ENCODE measurements at places on chromosomes 2 and 18.

DNA sequence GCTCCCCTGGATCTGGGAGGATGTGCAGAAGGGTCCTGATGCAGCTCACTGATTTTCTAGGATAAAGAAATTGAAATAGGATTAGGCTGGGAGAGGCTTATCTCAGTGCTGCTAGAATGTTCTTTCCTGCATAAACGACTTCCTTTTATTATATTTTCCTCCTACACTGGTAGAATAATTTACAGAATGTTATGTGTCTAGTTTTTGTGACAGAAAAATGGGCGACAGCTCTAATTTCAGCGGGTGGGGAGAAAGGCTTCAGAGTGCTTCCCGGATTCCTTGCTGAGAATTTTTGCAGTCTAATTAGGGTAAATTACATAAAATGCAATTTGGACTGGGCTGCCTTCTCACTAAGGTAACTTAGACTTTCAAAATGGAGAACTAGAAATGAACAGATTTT lies 66.2 kb downstream of the SKA1 start:
- no peak for DNase-seq

- no peak for DNase-seq
Observed at GRCh38 chr2:64615844-64616536, 37.7 kb downstream of the SERTAD2 start.

GRCh38 chr18:12531749-12532148 lies 124.0 kb downstream of the PRELID3A start:
- no peak for DNase-seq

DNA sequence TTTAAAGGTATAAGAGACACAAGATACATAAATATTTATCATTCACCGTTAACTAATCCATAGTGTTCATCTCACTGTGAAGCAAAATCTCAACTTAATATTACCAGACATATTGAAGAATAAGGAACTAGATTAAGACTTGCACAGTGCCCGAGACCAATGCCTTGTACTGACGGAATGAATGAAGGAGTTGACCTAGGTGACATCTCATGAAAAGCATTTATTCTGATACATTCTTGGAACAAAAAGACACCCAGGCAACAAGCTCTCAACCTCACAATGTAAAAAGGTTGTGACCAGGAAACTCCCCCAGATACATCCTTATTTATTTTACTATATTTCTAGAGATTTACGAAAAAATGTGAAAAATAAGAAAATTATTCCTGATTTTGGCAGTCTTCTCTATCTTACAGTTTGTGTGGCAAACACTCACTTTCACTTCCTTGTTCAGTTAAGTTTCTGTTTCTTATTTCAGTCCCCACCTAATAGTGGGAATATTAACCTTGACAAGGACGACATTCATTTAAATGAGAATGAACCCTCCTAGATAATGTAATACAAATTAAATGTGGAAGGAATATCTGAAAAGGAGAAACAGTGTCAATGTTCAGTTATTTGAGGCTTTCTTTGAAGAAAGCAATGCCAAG lies 28.4 kb downstream of the M1AP start:
- DNase-seq = no peak

DNA sequence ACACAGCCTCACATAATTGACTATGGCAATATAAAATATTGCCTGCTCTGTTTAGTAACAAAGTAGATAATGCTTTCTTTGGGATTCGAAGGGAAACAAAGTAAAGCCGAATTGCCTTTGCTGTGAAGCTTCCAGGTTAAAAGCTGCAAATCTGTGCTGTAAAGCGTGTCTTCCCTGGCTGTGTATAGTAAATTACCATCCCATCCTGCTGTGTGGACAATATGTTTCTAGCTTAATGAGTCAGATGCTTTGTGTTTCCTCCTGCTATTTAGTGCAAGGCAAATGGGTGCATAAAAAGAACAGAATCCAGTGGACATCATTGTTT lies 265.1 kb downstream of the SOCS6 start:
- DNase-seq = no peak

- peak; percentile 26 for DNase-seq
Observed at GRCh38 chr2:98269274-98269673, 77.0 kb upstream of the CNGA3 start.

- no peak for DNase-seq
Observed at GRCh38 chr2:71801556-71801955, 346.1 kb downstream of the CYP26B1 start.

All from non-pigmented ciliary epithelial cell (primary cell).